ENCODE measurements at places on chromosomes 5 and 9.

DNA sequence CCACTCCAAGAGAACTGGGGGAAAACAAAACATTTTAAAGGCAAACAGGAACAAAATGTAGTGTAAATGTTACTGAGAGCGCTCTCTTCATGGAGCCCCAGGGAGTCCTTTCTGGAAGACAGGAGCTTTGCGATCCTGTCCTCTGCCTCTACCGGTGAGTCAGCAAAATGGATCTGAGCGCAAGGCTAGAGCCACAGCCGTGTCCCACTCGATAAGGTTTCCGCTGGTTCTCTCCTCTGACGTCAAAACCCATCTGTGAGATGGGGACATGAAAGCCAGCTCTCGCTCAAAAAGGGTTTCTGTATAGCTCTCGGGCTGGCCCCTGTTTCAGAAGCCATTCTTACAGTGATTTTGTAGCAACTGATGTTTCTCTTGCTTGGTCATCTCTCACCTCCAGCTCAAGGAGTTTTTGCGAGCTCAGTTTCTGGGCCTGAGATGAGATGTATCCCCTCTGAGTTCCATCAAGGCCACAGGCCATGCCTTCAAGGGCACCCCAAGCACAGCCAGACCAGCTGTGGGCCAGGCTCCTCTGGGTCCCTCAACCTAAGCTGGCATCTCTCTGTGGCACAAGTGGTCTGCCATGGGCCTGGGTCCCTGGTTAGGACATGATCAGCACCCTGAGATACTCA lies 101.6 kb downstream of the FSTL4 start:
- no peak for DNase-seq

GRCh38 chr9:114941376-114941775 lies 11.0 kb upstream of the TNFSF8 start:
- DNase-seq, result no peak

GRCh38 chr5:177296581-177296980 lies 6.9 kb downstream of the RAB24 start:
- DNase-seq, result no peak

DNA sequence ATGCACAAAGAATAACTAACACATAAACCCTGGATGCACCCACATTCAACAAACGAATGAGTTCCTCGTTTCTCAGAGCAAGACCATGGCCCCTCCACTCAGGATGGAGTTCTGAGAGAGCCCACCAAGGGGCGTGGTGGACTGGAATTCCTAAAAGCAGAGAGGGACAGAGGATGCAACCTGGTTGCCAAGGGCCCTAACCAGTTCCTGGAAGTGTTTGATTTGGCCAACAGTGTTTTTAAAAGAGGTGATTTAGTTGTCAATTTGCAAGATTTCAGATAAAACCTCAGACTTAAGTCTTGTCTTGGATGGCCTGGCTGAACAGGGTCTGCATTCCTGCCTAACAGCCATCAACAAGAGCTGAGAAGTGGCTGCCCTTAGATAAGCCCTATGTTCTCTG lies 34.4 kb downstream of the GLRA1 start:
- no peak for DNase-seq

DNA sequence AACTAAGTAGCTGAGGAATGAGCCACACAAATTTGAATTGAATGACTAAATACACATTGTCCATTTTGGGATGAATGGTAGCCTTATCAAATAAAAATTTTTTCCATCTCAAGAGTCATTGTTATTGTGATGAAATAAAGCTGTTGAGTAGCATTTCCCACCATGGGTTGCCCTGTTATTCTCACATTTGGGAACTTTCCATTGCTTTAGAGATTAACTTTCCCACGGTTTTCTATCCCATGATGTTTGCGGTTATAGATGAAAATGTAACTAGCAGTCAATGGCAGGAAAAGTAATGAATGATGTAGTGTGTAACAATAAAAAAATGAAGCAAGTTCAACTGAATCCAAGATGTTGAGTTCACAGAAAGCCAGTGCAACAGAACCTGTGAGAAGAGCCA lies 59.9 kb upstream of the PLPP1 start:
- DNase-seq, result no peak

DNA sequence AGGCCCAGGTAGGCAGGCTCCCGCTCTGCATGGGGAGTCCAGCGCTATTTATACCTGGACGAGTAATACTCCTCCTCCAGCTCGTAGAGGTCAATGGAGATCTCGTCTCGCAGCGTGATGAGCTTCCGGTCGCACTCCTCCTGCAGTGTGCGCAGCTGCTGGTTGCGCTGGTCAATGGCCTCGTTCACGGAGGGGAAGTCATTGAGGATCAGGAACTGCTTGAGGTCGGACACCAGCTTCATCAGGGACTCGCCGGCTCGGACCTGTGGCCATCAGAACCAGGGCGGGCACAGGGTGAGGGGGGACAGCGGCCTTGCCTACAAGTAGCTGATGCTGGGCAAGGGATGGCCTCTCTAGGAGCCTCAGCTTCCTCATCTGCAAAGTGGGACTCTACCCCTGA lies 3.9 kb downstream of the MED22 start:
- DNase-seq, result no peak

GRCh38 chr9:3337515-3338225 lies 188.1 kb downstream of the RFX3 start:
- DNase-seq, result no peak
